ENCODE measurements at places on chromosomes 12 and 14.

GRCh38 chr14:37145395-37145794 is 27.0 kb downstream of the SLC25A21 start:
- DNase-seq = no peak

DNA sequence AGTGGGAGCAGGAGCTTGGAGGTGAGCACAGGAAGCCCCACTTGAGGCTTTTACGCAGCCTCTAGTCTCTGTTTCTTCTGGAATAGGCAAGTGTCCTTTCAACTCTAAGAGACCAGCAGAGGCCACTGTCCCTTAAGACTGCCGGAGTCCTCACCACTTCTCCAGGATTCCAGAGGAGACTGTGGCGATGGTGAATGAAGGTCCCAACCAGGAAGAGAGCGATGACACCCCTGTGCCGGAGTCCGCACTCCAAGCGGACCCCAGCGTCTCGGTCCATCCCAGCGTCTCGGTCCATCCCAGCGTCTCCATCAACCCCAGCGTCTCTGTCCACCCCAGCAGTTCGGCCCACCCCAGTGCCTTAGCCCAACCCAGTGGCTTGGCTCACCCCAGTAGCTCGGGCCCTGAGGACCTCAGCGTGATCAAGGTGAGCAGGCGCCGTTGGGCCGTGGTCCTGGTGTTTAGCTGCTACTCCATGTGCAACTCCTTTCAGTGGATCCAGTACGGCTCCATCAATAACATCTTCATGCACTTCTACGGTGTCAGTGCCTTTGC is 442 bp downstream of the FLVCR2 start:
- peak; percentile 10 for DNase-seq

- DNase-seq = no peak
Measured at GRCh38 chr12:32698285-32698684, 19.2 kb downstream of the DNM1L start.

DNA sequence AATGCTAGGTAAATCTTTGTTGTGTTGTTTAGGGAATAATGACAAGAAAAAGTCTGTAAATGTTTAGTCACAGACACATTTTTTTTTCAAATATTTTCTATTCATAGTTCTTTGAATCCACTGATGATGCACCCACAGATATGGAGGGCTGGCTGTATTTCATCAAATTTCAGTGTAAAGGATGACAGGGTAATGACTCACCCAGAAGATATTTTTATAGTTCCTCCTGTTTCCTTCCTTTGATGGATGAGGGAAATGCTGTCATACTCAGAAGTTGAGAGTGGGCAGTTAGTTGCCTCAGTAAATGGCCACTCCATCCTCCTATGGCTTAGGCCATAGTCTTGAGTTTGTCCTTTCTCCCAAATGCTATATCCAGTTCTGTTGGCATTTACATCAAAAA is 76.9 kb upstream of the REP15 start:
- peak; percentile 91 for DNase-seq

DNA sequence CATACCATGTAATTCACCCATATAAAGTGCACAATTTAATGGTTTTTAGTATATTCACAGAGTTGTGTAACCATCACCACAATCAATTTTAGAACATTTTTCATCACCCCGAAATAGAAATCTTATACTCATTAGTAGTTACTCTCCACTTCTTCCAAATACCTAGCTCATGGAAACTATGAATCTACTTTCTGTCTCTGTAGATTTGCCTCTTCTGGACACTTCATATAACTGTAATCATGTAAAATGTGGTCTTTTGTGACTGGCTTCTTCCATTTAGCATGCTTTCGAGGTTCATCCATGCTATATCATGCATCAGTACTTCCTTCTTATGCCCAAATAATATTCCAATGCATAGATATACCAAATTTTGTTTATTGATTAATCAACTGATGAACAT is 10.8 kb downstream of the DNAI7 start:
- DNase-seq = no peak
